Activated naive CD8-positive, alpha-beta T cell treated with anti-CD3 and anti-CD28 coated beads, Interleukin-2, amount 10 ng/mL, durations not matched to agents 7 days and 5 days (primary cell): ENCODE measurements at places on chromosomes 4 and X.

GRCh38 chr4:76270244-76271175 is 19.0 kb downstream of the FAM47E start:
- DNase-seq, result no peak

GRCh38 chrX:68443155-68443868 is 10.0 kb upstream of the OPHN1 start:
- DNase-seq, result no peak

GRCh38 chrX:4185086-4185485 is 471.6 kb upstream of the PRKX start:
- no peak for DNase-seq

GRCh38 chr4:148823419-148823769 is 381.2 kb upstream of the NR3C2 start:
- DNase-seq, result no peak

GRCh38 chr4:150720973-150721518 is 139.1 kb downstream of the MAB21L2 start:
- DNase-seq, result no peak

DNA sequence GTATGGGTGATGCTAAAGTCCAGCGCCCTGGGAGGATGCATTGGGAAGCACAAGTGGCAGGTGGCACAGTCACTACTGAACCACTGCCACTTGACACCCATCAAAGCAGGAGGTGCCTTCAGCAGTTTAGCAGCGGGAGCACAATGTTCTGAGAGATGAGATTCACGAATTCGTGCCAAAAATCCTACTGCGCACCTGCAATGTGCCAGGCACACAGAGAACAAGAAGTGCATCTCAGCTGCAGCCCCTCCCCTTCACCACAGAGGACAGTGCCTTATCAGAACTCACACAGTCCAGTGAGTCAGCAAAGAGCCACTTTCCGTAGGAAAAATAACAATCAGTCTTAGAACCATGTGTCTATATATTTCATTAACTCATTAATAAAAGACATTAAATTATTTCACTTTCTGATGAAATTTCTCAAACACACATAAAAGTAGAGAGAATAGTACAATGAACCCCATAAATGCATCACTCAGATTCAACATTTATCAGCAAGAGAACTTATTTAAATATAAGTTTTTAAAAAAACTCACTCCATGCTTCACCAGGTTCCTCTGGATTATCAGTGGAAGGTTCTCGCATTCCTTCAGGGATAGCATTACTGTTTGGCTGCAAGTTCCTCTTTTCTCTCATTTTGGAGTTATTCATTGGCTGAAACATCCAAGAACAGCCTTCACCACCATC is 47.0 kb downstream of the BEND2 start:
- DNase-seq, result no peak

- DNase-seq, result no peak
Observed at GRCh38 chr4:36278789-36279188, 2.6 kb upstream of the DTHD1 start.
